Caki2 (cell line): ENCODE measurements at places on chromosomes 2 and 18. TPM values are rescaled to one million over a fixed set of nuclear protein-coding genes. Genes with fewer than 3 reads are reported as not detected.
A peak's percentile ranks its signal among the peaks of the same experiment; 100 is the strongest.

- DNase-seq = no peak
These were observed 111.4 kb upstream of the GATA6 start for GRCh38 chr18:22057908-22058527.

DNA sequence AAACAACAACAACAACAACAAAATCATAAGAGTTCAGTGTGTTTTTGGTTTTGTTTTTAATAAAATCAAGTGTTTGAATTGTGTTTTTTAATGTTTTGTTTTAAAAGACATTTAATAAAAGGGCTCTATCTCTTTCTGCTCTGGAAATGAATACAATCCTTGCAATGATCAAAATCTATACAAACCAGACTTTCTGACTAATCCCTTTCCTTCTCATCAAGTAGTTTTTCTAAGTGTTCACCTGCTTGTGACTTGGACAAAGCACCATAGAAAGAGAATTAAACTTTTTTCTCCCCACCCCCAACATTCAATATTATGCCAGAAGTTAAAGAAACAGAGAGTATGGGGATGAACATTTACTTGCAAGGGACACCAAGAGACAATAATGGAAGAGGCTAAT, 61.4 kb downstream of the KCTD18 start:
- DNase-seq = no peak

DNA sequence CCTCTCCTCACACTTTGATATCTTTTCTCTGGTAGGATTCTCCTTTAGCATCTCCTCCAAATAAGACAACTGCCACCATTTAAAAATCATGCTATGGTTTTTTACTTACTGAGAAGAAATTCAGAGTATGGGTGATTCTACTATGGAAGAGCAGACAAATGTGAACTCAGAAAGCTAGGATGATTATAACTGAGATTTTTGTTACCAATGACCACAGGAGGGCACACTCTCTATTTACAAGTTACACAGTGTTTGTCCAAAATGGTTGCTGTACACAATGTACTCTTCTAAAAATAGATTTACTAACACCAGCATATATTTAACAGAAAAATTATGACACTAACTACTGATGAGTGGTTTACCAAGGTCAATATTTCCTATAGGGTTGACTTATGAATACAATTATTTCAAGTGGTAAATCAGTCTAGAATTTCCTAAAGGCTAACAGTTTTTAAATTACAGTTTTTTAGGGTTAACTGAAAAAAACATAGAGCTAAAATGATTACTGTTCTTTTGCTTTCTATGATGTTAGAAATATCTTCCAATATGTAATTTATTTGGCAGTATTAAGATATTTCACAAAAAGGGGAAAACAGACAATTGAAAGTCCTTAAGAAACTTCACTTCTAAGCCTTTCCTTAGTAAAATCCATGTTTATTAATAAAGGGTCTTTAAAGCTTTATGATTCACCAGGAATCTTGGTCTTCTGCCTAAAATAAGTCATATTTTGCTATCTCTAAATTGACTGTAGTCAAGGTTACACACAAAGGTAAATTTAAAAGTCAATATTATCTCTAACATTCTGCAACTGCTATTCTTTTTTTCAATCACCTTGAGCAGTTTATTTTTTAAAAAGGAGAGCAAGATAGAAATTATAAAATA, 57.2 kb downstream of the MAP4K3 start:
- peak; percentile 35 for DNase-seq

DNA sequence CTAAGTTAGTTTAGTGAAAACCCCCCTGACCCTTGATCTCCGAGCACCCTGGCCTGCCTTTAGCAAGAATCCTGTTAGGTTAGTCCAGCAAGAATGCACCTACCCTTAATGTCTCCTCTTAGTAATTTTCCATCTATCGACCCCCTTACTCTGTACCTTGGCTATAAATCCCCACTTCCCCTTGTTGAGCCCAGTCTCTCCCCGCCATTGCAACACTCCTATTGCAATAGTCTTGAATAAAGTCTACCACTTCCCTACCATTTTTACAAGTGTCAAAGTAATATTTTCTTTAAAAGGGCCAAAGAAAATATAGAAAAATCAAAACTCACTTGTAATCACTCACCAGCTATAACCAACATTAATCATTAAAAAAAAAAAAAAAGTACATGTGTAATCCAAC, 4.2 kb upstream of the ZBTB7C start:
- DNase-seq = no peak

The RUFY4 gene
- not detected in 2 replicates for total RNA-seq

- no peak for DNase-seq
These were observed 32.1 kb upstream of the DYNAP start for GRCh38 chr18:54558609-54559585.

The SKA1 gene
- total RNA-seq = 13.3 and 13.4 TPM in 2 replicates

The PSTPIP2 gene
- total RNA-seq = not detected in 2 replicates

DNA sequence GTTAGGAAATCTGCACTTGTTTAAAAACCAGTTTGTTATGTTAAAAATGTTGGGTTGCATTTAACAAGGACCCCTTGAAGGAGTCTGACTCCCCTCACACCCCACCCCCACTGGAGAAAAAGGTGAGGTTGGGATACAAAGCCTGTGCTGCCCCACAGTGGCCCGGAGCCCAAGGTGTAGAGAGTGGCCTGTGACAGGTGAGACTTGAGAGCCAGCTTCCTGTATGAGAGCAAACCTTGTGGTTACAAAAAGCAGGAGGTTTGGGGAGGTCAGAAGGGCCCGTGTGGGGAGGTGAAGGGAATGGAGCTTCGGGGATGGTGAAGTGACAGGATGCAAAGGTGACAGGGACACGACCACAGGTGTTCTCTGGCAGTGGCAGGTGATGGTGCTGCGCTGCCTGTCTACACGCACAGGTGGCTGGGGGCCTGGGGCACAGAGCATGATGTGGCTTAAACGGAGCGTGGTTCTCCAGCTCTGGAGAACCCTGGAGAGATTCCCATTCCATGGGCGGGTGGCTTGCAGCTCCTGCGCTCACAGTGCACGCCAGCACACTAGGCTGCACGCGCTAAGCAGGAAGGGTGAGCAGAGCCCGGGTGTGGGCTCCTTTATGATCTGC, 29.0 kb downstream of the IMPA2 start:
- DNase-seq = no peak

DNA sequence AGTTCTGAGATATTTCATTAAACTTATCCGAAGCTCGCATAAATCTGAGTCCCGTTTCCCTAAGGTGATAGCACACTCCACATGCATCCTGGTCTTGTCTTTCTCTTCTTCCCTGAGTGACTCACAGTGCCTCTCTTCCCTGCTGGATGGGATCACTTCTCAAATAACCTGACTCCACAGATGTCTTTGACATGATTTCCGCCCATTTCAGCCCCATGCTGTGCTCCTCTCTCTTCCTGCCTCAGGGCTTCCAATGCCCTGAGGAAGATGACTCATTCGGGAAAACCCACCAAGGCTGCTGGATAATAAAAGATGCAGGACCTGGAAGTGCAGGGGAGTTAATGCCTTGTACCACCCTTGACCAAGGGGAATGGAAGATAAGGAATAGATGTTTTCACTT, 441.7 kb upstream of the SOX11 start:
- DNase-seq = peak; percentile 3

DNA sequence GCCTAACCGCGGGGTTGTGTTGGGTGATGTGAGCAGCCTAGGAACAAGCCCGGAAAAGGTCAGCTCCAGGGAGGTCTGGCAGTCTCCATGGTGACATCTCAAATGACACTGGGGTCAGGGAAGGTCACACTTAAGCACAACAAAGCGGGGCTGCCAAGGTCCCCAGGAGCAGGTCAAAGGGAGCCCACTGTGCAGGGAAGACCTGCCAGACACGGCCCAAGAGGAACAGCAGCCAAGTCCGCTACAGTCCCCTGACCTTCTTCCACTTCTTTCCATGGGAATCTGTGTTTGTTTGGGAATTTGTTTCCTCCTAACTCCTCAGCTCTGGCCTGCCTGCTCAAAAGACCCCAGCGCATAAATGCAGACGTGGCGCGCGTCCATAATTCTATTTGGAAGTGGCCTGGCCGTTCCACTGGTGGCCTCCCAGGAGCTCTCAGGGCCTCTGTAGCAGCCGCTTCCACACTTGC, 232.1 kb upstream of the COPS8 start:
- DNase-seq = no peak

- DNase-seq = no peak
These were observed 226.4 kb upstream of the HS6ST1 start for GRCh38 chr2:128545085-128545484.

GRCh38 chr2:30653847-30654246, 153.4 kb downstream of the CAPN13 start:
- DNase-seq = no peak

The CRYGC gene
- not detected in 2 replicates for total RNA-seq

DNA sequence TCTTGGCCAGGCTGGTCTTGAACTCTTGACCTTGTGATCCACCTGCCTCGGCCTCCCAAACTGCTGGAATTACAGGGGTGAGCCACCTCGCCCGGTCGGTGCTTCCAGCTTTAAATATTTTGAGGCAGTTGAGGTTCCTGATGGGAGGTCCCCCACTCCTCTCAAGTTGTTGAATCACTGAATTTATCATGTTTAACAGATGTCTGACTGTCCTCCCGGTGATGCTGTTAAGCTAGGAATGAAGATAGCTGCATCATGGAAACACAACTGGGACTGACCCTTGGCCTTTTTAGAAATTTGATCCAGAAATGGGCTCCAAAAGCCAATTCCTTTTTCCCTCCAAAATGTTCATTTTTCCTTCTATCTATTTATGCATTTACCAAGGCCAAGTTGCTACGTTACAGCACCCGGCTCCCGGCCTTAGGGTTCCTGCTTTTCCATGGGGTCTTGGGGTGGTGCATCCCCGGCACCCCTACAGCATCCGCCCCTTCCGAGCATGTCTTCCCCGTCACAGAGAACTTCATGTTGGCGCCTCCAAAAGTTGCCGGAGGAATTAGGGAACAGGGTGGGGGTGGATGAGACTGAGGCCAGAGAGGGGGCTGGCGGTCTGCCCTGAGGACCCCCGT, 43.9 kb downstream of the PAX8 start:
- no peak for DNase-seq

DNA sequence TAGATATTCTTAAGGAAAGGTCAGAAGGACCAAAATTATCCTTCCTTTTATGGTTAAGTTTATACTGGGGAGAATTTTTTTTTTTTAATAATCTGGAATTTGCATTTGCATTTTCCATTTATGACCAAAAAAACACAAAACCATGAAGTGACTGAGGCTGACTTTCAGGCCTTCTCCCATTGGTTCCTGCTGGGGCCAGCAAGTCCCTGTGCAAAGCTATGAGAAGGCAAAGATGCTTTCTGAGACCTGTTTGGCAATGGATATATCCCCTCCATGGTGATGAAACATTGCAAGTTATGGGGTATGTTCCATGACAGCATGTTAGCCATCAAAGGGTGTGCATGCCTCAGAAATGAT, 60.8 kb downstream of the KIAA2012 start:
- no peak for DNase-seq

DNA sequence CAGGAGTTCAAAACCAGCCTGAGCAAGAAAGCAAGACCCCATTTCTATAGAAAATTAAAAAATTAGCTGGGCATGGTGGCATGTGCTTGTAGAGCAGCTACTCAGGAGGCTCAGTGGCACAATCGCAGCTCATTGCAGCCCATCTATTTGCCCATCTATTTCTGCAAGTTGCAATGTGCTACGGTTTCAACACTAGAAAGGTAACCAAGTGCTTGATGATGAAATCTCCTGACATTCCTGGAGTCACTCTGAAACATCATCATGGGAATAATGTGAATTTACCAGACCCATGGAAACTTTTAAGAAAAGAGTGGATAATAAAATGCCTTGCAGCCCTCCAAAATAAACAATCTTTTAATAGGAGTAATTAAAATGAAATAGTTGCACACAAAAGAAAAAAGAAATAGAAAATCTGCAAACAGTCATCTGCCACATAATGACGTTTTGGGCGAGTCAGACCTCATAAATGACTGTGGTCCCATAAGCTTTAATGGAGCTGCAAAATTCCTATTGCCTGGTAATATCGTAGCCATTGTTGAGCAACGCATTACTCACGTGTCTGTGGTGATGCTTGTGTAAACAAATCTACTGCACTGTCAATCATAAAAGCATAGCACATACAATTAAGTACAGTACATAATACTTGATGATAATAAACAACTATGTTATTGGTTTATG, 46.6 kb upstream of the AMMECR1L start:
- peak; percentile 16 for DNase-seq

- DNase-seq = no peak
These were observed 57.7 kb downstream of the ADNP2 start for GRCh38 chr18:80166725-80167124.

- DNase-seq = no peak
These were observed 158.9 kb upstream of the GLI2 start for GRCh38 chr2:120576509-120577474.

DNA sequence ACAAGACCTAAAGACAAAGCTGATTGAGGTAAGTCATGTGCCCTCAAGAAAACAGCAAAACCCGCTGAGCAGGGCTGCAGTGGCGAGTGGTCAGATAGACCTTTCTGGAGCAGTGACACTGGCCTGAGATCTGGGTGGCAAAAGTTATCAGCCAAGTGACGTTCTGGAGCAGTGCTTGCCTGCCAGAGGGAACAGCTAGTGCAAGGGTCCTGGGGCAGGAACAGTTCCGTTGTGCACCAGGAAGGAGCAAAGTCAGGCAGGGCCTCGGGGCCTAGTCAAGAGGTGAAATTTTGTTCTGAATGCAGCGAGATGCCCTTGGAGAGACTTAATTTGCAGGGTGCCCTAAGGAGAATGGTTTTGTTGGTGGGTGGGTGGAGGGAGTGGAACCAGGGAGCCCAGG, 67.0 kb downstream of the SH3BP4 start:
- no peak for DNase-seq

The ZNF514 gene
- total RNA-seq = 14.7 and 18.1 TPM in 2 replicates

DNA sequence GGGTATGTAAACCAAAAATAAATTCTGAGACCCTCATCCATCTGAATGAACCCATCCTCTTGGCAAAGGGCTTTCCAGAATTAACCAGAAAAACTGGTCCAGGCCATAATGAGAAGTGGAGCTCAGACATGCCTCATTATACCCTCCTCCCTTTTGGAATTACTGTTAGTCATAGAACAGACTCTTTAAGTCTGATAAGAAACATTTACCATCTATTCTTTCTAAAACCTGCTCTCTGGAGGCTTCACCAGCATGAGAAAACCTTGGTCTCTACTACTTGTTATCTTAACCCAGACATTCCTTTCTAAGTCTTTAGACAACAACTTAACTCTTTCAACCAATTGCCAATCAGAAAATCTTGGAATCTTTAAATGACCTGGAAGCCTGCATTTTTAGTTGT, 82.8 kb downstream of the QPCT start:
- DNase-seq = no peak
